ENCODE measurements at places on chromosomes 16 and 17. TPM values are rescaled to one million over a fixed set of nuclear protein-coding genes. Genes with fewer than 3 reads are reported as not detected.

- DNase-seq, result no peak
These were observed 48.8 kb upstream of the SDK2 start for GRCh38 chr17:73693071-73693470.

DNA sequence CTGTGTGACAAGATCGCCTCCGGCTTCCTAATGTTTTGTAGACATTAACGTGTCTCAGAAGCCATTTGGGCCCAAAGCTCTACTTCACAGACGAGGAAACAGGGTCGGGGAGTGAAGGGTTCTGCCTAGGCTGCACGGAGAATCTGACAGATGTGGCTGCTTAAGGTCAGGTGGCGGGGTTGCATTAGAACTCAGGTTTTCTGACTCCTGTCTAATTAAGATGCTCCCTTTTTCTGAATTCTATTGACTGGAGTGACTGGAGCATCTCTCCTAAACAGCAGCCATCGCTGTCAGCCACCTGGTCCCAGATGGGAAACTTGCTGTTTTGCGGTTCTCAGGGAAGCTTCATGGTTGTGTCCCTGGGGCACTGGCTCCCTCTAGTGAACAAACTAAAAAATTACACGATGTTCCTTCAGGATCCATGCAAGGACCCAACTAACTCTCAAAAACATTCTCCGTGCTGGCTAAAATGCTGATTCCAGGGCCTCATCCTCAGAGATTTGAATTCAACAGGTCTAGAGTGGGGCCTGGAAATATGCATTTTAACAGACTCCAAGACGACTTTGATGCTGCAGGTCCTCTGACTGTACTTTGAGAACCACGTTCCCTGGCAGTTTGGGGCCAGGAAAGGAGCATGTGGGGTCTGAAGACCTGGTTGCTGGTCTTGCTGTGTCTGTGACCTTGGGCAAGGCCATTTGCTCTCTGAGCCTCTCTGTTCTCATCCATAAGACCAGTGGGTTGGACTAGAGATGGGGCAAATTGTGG, 117.4 kb downstream of the IRF8 start:
- DNase-seq, result no peak

Gene ADORA2B
- total RNA-seq, result 4.5 TPM

- no peak for DNase-seq
These were observed 27.3 kb upstream of the NAT9 start for GRCh38 chr17:74803388-74803930.

DNA sequence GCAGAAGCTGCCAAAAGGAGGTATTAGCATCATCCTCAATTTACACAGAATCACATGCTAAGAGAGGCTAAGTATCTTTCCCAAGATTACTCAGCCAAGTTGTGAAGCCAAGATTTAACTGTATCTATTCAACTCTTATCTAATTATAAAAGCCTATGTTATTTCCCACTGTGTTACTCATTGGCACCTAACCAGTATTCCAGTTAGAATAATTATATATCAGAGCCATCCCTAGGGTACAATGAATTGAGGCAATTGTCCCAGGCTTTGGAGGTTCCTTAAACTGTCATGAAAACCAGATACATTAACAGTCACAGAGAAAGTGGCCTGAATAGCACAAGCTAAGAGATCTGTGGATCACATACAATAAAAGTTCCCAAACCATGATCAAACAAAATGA, 10.9 kb upstream of the AMFR start:
- no peak for DNase-seq

- no peak for DNase-seq
These were observed 541 bp downstream of the GPT2 start for GRCh38 chr16:46884513-46885293.

Gene TMEM114
- not detected for total RNA-seq

- no peak for DNase-seq
These were observed 22.6 kb upstream of the PMP22 start for GRCh38 chr17:15287538-15288267.

Gene FOXC2
- 10.4 TPM for total RNA-seq

Measured in mesothelial cell of epicardium (in vitro differentiated cells).